ENCODE measurements at places on chromosomes 6 and 20. TPM values are rescaled to one million over a fixed set of nuclear protein-coding genes. Genes with fewer than 3 reads are reported as not detected.

DNA sequence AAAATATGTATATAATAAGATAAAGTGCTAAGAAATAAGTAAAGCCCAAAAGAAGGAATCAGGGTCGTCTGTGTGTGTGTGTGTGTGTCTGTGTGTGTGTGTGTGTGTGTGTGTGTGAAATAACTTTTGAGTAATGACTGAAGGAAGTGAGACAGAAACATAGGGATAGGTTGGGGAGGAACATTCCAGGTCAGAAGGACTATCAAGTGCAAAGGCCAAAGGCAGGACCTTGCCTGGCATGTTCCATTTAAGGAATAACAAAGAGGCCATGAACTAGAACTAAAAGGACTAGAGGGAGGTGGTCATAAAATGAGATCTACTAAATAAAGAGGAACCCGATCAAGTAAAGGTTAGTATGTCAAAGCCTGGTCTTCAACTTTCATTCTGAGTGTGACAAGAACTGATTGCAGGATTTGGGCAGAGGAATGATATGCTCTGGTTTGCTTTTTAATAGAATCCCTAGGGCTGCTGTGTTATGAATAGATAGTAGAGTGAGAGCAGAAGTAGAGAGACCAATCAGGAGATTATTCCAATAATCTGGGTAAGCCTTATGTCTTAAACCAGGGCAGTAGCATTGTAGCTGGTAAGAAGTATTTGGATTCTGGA, 6.9 kb downstream of the ENPP3 start:
- no peak for DNase-seq

DNA sequence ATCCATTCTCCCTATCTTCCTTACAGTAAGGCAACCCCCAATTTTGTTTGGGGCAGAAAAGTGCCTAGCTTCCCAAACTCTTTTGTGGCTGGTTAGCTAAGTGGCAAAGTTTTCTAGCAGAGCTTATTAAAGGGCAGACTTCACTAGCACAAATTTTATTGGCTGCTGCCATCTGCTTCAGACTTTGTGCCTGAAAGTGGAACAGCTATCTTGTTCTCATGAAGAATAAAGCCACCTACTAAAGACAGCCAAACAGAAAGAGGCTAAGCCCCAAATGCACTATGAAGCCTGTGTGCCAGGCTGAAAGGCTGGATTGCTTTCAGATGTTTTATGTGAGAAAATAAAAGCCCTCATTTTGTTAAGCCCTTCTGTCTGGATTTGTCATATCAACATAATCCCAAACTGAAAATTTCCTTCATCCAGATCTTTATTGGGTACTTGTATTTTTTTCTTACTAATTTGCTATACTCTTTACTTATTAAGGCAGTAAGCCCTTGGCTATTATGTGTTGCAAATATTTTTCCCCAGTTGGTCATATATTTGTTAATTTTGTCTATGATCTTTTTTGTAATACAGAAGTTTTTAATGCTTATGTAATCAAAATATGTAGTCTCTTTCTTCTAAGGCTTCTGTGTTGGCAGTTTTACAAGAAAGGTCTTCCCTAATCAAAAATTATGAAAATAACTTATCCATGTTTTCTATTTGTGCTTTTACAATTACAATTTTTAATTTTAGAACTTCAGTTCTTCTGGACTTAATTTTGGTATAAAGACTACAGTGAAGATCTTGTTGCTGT, 191.1 kb downstream of the TASP1 start:
- DNase-seq: no peak

DNA sequence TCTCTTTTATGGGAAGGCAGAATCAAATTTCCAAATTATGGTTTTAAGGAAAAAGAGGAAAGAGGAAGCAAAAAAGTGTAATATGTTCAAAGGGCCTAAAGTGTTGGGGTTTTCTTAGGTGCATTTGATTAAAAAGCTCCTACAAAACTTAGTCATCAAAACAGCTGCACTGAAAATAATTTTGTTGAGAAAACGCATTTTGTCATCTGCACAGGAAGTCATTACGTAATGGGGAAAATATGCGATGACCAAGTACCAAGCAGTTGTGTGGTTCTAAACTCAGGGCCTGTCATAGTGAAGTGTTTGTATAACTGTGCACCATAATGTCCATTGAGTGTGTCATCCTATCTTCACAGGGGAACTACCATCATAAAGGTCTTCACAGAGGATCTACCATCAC, 15.6 kb downstream of the HAO1 start:
- no peak for DNase-seq

GRCh38 chr6:117505311-117505710, 22.8 kb downstream of the DCBLD1 start:
- no peak for DNase-seq

DNA sequence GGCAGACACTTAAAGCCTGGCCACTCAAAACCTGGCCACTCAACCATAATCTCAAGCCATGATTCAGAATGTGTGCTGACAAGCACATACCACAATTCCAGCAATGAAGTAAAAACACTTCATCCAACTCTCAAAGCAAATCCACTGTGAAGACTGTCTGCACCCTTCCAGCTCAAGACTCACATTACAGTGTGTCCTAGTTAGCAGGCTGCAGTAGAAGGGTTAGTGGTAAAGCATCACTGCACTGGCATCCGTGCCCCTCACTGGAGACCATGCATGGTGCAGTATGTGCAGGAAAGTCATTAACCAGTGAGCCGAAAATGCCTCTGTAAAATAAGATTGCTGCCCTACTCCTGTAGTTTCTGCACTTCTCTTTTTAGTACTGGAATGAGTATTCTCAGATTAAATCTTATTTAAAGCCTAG, 43.4 kb downstream of the SLC23A2 start:
- no peak for DNase-seq

- DNase-seq: no peak
These were observed 191.7 kb downstream of the GMDS start for GRCh38 chr6:2053691-2054090.

DNA sequence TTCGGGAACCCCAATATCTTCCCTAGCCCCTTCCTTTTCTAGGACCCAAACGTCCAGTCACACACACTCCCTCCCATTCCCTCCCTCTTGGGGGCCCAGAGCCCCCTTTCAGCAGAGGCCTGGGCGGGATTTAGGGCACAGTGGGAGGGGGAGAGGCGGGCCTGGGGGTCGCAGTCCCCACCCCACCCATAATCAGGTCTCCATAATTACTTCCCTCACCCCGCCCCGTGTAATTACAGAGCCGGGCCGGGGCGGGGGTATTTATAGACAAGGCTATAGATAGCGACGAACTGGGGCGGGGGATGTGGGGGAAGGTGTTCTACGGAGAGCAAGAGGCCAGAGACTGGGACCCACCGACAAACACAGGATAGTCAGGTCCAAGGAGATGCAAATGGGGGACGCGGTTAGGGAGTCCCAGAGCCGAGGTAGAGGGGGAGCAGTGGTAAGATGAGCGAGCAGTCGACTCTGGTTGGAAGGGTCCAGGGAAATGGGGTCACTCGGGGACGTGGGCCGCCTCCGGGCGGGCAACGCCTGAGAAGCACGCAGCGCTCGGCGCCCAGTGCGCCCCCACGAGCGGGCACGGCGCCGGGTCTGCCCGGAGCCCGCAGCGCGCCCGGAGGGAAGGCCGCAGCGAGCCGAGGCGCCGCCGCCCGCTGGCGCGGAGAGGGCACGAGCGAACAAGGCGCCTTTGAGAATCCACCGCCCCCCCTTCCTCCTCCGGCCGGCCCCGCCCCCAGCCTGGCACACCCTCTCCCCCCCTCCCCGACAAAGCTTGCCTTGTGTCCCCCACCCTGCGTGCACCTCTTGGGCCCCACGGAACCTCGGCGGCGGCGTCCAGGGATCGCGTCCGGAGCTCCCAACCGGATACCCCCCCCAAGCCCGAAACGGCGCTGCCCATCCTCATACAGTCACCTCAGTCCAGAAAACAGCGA, 670 bp upstream of the COL11A2 start:
- peak; percentile 41 for DNase-seq

PRICKLE4 gene
- total RNA-seq: 7.1 TPM

SYCP2L gene
- total RNA-seq: 0.12 TPM

SIRPA gene
- total RNA-seq: 28.3 TPM

BPIFB2 gene
- total RNA-seq: not detected

Measured in Calu3 (cell line).